ENCODE measurements at places on chromosomes 5 and 9.

DNA sequence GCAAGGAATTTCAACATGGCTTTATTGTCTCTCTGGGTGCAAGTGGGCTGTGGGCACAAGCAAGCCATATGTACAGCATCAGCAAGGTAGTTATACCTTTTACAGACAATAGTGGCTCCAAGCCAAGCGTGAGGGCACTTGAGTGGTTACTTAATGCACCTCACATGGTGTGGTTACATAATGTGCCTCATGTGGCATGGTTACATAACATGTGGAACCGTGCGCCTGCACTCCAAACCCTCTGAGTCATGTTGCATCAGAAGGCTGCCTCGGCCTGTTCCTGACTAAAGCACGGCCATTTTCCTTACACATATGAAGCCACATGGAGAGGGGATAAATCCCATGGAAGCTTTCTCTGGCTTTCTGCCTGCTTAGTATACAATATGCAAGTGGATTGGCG, 150.9 kb downstream of the OSTF1 start:
- no peak for DNase-seq

- DNase-seq: no peak
These were observed 42.5 kb downstream of the SEMA4D start for GRCh38 chr9:89455356-89455824.

DNA sequence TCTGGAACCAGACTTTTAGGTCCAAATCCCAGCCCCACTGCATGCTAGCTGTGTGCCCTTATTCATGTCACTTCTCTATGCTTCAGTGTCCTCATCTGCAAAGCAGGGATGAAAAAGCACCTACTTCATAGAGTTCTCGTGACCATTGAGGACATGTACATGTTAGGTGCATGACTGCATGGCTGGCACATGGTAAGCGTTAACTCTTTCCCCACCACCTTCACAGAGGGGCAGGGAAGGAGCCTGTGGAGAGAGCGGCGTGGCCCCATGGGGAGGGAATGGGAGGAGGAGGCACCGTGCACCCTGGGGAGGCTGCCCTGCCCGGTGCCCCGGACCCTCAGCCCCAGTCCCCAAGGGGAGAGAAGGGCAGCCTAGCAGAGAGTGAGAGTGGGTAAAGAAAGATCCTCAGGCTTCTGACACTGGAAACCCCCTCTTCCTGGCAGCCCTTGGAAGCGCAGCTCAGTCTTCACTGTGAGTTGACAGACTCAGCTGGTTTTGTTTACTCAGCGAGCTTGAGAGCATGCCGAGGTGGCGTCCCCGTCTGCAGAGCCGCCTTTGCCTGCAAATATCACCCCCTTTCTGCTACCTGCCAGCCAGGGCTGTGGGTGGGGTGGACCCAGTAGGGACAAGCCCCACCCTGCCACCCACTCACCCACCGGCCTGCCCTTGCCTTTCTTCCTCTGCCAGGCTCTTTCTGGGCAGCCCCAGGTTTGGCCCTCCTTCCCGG, 10.6 kb upstream of the ANGPTL2 start:
- no peak for DNase-seq

DNA sequence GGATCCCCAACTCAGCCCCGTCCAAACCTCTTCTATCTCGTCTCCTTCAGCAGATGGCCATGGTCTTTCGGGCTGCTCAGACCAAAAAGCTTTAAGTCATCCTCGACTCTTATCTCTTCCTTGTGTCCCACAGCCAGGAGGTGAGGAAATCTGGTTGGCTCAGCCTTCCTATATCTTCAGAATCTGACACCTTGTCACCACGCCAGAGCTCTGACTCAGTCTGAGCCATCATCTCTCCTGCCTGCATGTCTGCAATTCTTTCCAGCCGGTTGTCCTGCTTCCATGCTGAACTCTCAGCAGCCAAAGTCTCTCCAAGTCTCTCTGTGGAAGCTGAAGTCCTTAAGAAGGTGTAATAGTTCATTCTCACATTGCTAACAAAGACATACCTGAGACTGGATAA, 419.3 kb upstream of the ADAMTS16 start:
- no peak for DNase-seq

DNA sequence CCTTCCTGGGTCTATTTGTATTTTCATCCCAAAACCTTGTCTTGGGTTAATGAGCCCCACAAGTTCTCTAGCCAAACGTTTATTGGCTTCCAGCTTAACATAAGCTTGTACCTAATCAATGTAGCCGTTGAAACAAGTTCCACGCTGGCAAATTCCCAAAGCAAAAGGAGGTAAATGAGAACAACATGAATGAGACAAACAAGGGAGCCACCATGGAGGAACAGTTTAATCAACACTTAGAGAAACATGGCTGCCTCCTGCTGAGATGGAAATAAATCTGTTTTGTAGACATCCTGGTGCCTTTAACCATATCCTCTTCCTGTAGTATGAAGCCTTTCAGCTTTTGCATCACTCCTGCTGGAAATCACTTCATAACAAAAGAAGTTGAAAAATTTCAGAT, 166.6 kb upstream of the NFIB start:
- no peak for DNase-seq
